ENCODE measurements at places on chromosomes 4 and X.

DNA sequence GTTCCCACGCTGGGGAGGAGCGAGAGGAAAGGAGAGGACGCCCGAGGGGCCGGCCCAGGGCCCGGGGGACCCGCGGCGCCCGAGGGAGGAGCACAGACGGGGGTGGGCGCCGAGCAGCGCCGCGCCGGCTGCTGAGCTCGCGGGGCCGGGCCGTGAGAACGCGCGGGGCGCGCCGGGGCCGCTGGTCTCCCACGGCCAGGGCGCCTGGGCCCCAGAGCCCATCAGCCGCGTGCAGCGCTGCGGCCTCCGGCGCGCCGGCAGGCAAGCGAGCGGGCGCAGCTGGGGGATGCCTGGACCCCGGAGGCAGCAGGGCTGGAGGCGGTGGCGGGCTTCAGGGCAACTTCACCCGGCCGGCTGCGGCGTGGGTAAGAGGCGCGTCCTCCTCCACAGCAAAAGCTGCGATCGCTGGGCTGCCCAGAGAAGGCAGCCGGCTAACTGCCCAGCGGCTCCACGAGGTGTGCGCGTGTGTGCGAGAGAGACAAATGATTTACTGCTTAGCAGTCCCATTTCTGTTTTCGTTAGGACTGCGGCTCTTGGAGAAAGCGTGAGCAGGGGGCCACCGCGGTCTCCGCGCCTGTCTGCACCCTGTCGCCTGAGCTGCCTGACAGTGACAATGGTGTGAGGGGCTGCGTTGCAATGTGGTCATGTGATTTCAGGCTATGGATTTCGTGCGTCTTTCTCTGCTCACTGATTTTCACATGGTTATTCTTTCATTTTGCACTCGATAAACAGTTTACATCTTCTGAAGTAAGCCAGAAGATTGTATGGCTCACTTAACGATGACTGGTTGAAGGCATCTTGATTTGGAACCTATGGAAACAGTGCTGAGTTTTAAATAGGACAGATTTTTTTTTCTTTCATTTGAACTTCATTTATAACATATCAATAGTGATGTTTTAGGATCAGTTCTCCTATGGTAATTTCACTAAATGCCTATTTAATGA is 1.2 kb downstream of the GUCY1A1 start:
- DNase-seq, result no peak

DNA sequence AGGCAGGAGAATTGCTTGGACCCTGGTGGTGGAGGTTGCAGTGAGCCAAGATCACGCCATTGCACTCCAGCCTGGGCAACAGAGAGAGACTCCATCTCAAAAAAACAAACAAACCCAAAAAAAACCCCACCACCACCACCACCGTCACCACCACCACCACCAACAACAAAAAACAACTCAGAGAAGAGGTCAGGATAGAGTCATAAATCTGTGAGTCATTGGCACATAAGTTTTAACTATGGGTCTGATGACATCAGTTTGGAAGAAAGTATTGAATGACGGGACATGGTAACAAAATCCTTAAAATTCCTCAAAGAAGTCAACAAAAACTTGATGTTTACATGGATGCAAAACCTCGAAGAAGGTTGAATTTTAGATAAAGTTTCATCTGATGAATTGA is 288.0 kb upstream of the SFRP2 start:
- DNase-seq, result no peak

DNA sequence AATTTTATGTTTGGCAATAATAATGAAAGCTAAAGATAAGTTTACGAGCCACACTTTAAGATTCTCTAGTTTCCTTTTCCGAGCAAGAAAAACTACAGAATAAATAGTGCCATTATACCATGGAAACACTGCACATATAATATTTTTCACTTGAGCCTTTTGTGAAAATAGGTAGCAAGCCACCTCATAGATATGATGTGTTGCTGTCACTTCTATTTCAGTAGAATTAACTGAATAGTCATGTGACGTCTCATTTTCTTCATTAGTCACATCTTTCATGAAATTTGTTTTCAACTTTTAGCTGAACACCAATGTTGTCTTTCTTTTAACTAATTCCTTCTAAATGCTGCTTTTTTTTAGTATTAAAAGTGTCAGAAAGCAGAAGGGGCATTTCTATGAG is 574.3 kb downstream of the INPP4B start:
- no peak for DNase-seq

DNA sequence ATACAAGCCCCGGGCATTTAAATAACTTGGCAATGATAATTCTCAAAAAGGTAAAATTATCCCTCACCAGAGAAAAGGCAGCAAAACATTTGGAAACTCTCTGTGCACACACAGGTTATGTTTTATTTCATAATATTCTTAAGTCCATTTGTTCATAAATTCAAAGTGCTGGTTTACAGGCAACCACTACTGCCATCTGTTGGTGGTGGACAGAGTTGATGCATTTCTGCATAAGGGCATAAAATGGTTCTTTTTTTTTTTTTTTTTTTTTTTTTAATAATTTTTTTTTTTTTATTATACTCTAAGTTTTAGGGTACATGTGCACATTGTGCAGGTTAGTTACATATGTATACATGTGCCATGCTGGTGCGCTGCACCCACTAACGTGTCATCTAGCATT is 31.5 kb upstream of the IL21 start:
- peak; percentile 34 for DNase-seq

DNA sequence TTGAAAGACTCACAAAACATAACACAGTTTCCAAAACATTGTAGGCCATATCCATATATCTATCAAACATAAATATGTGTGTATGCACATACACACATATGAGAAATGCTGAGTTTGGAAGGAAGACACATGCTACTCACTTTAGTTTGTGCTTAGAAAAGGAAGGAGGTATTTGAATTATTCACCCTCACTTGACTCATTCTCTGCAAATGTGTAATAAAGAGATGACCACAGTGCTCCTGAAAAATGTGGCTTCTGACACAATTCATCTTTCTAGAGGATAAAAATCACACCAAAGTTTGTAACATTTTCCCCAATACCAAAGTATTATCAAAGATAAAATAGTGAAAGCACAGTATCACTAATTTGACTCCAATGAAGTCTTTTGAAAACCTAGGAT is 950.1 kb downstream of the FAT4 start:
- DNase-seq, result no peak
